ENCODE measurements at places on chromosomes 7 and 10.

GRCh38 chr7:153503093-153503492 is 549.1 kb upstream of the DPP6 start:
- no peak for DNase-seq

DNA sequence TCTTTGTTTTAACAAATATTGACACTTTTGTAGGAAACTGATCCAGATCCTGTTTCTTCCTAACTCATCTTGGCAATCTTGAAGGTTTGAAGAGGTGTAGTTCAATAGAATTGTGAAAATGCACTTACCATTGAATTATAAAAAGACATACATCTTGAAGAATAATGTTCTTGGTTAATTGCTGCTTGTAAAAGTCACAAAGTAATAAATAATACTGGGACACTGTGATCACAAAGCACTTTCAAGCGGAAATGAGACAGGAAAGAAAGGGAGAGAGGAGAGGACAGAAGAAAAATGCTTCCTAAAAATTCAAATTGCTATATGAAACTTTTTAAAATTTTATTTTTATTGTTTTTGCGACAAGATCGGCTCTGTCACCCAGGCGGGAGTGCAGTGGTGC is 15.2 kb upstream of the NFE2L3 start:
- no peak for DNase-seq

GRCh38 chr10:79022565-79023230 is 46.1 kb upstream of the ZMIZ1 start:
- DNase-seq, result no peak

DNA sequence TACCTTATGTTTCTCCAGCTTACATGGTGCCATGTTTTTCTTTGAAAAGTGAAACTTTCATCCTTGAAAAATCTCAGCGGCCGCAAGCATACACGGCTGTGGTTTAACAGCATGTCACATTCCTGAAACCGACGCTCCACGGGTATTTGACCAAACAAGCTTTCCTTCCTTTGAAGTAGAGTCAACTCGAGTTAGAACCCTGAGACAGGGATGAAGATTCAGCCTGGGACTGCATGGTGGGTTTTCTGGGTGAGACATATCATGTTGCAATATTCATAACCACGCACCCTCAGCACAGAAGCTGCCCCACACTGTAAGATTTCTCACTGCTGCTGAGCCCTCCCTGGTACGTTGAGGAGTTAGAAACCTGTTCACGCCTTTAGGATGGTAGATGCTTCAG is 8.1 kb downstream of the CYP26A1 start:
- DNase-seq, result no peak

GRCh38 chr7:150975536-150976319 is 2.4 kb downstream of the KCNH2 start:
- DNase-seq, result no peak

GRCh38 chr7:1160670-1161021 is 650 bp upstream of the ZFAND2A start:
- no peak for DNase-seq

GRCh38 chr7:140696024-140696679 is 356 bp upstream of the NDUFB2 start:
- peak; percentile 75 for DNase-seq

DNA sequence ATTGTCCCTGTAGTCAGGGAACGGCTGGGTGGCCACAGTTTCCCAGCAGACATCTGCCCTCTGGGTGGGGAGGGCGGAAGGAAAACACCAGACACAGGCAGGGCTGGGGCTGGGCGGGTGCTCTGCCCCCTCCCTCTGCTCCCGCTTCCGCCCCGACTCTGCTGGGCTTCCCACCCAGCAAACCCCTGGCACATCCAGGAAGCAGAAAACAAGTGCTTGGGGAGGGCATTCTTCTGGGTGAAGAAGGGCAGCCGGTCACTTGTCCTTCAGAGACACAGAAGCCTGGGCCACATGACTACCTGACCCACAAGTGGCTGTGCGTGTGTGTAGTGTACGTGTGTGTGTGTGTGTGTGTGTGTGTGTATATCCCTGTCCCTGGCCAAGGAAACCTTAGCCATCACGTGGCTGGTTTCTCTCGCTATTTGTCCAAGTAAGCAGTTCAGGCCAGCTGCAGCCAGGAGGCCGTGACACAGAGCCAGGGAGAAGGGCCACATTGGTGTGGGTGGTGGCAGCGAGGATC is 77.9 kb downstream of the ZMIZ1 start:
- DNase-seq, result no peak

- DNase-seq, result no peak
These were observed 31.0 kb upstream of the EGFR start for GRCh38 chr7:54987772-54988171.

- no peak for DNase-seq
These were observed 10.9 kb downstream of the SEC31B start for GRCh38 chr10:100508691-100509150.

- no peak for DNase-seq
These were observed 527 bp downstream of the AKR1B1 start for GRCh38 chr7:134458341-134458805.

DNA sequence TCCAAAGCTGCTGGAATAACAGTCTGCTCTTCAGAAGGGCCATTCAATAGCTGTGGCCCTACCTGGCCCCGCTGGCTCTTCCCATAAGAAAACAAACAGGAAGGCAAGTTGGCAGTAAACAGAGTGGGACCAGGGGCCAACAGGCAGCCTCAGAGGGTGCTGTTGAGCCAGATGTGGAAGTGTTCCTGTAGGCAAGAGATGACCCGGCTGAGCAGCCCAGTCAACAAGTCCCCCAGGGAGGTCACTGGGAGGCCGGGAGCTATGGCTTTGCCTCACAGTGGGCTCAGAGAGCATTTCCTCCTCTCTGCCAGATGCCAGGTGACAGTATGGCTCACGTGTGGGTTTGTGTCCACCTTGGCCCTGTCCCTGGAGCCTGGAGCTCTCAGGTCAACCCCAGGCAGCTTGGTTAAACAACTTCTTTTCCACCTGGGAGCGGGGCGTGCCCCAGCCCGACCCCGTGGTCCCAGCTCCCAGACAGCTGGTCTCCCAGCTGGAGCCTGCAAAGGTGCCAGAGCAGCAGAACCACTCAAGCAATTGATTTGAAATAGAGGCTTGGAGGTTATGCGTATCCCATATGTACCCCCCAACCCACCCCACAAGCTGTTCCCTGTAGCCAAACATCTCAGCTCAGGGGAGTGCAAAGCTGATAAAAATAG is 33.8 kb upstream of the LOXL4 start:
- no peak for DNase-seq

DNA sequence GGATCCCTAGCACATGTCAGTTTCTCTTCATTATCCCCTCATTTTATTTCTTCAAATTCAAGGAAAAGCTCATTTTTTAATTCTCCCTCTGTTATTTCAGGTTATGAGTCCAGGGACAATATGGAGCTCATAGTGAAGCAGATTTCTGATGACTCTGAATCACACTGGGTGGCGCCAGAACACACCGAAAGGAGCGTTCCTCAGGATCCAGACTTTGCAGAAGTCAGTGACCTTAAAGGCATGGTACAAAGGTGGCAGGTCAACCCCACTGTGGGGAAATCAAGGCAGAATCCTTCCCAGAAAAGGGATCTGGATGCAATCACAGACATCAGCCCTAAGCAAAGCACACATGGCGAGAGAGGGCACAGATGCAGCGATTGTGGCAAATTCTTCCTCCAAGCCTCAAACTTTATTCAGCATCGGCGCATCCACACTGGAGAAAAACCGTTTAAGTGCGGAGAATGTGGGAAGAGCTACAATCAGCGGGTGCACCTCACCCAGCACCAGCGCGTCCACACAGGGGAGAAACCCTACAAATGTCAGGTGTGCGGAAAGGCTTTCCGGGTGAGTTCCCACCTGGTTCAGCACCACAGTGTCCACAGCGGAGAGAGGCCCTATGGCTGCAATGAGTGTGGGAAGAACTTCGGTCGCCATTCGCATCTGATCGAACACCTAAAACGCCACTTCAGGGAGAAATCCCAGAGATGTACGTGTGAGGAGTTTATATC is 21.4 kb downstream of the ZKSCAN5 start:
- DNase-seq, result no peak

DNA sequence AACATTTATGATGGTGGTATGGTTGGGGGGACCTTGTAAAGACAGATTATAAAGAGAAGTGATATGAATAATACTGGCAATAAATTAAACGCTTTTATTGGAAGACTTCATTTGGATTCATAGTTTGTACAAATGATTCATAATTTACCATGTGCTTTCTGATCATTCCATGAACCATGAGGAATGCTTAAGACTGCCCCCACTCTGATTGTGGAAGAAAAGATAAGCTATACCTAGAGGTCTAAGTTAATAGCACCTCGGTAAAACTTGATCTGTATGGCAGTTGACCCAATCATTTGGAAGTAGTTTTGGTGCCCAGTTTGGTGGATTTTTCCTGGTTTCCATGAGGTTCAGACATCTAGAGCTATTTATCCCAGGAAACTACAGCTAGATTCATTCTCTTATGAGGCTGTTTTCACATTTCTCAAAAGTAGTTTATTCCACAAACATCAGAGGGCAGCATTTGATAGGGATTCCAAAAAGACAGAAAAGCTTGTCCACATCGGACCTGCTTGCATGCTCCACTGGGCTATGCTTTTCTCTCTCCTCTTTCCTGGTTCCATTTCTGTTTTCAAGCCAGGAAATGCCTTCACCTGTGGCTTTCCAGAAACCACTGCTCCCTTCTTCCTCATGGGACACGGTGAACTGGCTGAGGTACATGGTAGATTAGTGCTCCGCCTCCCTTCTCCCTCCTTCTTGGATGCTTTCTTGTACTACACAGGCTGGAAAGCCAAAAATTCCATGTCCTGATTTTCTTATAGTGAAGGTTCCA is 29.2 kb downstream of the TFAM start:
- no peak for DNase-seq

DNA sequence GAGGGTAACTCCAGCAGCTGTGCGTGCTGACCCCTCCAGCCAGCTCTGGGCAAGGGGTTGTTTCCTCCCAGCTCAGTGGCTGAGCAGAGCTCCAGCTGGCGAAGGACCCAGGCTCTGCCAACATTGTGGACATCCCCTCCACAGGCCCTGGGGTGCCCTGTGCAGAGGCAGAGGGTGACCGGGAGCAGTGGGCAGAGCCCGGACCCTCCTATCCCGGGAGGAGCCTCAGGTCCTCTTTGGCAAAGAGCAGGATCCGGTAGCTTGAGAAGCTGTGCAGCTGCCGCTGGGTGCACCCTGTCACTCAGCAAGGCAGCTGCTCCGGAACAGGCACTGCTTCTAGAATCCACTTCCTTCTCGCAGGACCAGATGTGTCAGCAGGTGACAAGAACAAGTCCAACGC is 175.9 kb downstream of the EBF3 start:
- no peak for DNase-seq

DNA sequence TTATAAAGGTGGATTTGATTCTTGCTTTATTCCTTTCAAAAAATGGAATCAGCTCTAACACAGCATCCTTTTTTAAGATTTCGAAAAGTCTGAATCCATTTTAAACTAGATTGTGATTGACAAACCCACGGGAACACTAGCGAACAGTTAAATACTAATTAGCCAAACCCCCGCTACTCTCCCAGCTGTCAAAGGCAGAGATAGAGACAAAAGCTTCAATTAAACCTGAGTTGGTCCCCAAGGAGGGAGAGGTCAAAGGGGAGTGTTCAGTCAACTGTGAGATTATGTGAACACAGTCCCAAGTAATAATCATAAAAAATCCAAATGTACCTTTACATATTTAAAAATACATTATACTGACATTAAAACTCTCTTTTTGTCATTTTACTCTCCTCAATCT is 65.7 kb upstream of the TBX20 start:
- no peak for DNase-seq

- no peak for DNase-seq
These were observed 101.1 kb upstream of the GSDME start for GRCh38 chr7:24858108-24858977.

DNA sequence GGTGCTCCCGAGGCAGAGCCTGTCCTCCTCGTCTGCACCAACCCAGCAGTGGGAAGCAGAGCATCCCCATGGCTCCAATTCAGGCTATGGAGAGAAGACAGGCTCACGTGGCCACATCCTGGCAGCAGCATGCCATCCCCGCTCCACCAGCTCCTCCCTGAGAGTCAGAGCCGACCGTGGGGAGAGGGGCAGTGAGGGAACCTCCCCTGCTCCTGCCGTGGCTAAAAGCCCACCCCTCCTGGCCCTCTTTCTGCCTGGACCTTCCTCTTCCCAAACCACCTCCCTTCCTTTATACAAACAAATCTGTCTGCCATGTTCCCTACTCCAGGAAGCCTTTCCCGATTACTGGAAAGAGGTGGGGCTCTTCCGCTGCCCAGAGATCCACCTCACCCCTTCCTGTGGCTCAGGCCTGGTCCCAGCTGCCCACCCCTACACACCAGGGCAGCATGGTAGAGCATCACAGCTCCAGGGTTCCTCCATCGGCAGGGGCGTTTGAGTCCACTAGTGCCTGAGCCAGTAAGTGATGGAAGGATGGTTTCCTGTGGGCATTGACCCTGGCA is 10.8 kb upstream of the AQP1 start:
- no peak for DNase-seq

DNA sequence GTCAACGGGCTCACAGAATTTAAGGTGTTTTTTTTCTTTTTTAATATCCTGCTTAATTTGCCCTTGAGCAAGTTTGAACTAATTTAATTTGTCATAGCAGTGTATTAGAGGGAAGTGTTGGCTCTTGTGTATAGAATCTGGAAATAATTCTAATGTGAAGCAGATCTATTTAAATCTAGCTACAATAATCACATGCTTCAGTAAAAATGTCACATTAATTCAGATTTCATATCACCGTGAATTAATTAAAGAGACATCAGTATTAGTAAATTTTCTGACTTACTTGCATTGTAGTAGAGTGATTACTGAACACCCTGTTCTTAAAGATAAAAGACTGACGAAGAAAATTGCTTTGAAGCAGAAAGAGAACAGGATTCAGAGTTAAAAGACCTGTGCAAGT is 124.7 kb downstream of the DGKB start:
- no peak for DNase-seq

- no peak for DNase-seq
These were observed 27.9 kb upstream of the CCDC7 start for GRCh38 chr10:32417911-32418547.

- DNase-seq, result peak; percentile 93
These were observed 36.3 kb upstream of the NOBOX start for GRCh38 chr7:144439717-144440205.

- peak; percentile 8 for DNase-seq
These were observed at the start of gene PCDH15 for GRCh38 chr10:54800741-54801421. PCDH15 (minus strand) TSS chr10:54801231; CDS start chr10:54664262, 136,969 bp downstream.

DNA sequence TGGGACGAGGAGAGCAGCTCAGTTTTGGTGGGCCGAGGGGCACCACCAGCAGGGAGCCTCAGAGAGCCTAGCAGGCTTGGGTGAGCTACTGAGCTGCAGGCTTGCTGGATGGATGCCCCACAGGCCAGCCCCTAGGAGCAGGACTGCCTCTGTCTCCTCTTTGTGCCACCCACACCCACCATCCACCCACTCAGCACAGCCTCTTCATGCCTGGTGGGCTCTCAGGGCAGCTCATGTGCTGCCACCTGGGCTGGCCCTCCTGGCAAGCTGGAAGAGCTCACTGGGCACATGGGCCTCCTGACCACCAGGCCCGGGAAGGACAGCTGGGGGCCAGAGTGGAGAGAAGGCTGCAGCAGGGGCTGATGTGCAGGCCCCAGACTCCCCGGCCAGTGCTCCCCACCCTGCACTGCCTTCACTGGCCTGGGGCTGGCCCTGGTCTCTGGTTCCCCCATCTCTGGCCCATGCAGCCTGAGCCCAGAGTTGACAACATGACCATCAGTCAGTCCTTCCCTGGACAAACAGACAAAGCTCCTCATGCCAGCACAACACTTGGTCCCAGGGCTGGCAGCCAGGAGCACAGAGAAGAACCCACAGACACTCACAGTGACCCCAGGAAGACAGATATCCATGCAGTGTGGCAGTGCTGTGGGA is 8.2 kb downstream of the RASGEF1A start:
- DNase-seq, result no peak
